Keratinocyte (primary cell): ENCODE measurements at places on chromosomes 16 and 17.

- H3K36me3 ChIP-seq: no peaks in the 10 kb centered on the region
- H3K4me1 ChIP-seq: no peaks in the 10 kb centered on the region
- no peak overlapping the region for H3K27ac ChIP-seq
- DNase-seq: no peak
Observed at GRCh38 chr16:79560923-79561322, 39.6 kb downstream of the MAF start.

DNA sequence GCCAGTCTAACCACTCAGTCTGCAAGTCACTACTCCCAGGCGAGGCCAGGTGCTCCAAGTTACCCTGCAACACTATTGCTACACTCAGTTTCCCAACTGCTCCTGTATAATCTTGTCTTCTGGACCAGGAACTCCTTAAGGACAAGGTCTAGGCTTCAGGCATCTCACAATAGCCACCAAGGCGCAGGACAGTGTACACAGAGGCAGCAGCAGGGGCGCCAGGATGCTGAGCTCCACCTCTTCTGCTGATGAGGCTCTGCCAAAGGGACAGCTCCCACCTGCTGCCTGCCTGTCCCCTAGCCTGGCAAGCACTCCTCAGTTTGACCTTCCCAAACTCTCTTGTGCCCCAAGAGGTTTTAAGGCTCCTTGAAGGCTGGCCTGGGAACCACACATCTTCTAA, 3.4 kb downstream of the SLC25A11 start:
- H3K36me3 ChIP-seq: peaks cover 10% of the 10 kb centered on the region
- no peak overlapping the region for H3K4me3 ChIP-seq
- DNase-seq: no peak
- H3K27ac ChIP-seq: no peak overlapping the region
- peaks cover 16% of the 10 kb centered on the region for H3K4me1 ChIP-seq

DNA sequence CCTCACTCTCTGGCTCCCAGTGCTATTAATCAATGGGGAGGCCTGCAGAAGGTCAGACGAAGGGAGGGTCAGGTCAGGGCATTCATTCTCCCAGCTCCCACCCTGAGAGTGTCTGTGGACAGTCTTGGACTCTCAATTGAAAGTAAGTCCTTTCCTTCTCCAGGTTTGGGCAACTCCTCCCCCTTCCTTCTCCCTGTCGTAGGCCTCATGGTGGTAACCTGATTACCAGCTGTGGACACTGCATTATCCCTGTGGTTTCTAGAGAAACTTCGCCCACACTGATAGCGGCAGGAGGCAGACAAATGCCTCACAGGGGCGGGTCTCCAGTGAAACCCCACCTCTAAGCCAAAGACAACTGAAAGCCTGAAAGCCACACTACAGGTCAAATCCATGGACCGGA, 57.7 kb upstream of the SLC25A19 start:
- H3K27me3 ChIP-seq: no peaks in the 10 kb centered on the region
- H3K27ac ChIP-seq: no peak overlapping the region
- H3K4me3 ChIP-seq: no peak overlapping the region
- peaks cover 1% of the 10 kb centered on the region for H3K36me3 ChIP-seq
- no peak for DNase-seq

GRCh38 chr17:29378500-29378899, 11.7 kb upstream of the TAOK1 start:
- no peak overlapping the region for H3K27ac ChIP-seq
- no peaks in the 10 kb centered on the region for H3K36me3 ChIP-seq
- H3K4me1 ChIP-seq: peaks cover 5% of the 10 kb centered on the region
- no peaks in the 10 kb centered on the region for H3K27me3 ChIP-seq
- H3K4me3 ChIP-seq: no peak overlapping the region

DNA sequence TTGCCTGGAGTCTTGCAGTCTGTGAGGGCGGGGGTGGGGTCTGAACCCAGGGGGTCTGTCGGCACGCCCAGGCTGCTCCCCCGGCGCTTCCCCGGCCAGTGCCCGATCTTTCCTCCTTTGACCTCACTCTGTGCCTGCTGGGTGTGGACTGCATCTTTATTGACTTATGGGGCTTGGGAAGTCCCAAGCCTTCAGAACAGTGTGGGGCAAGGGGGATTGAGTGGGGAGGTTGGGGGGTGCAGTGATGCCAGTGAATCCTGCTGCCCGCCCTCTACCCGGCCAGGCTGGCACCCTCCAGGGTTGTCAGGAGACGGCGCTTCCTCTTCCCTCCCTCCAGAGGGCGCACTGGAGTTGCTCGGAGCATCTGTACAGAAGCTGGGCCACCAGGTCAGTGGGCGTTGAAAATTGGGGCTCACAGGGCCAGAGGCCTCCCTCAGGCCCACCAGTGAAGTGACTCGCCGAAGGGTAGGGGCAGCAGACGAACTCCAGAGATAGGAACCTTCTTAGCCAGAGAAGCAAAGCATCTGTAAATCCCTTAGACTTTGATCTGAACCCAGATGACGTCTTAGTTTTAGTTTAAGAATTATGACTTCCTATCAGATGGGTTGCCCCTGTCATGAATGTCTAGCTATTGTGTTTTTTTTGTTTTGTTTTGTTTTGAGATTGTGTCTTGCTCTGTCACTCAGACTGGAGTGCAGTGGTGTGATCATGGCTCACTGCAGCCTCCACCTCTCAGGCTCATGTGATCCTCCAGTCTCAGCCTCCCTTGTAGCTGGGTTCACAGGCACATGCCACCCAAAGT, 184.8 kb upstream of the CIBAR2 start:
- H3K4me3 ChIP-seq: no peak overlapping the region
- H3K27ac ChIP-seq: no peak overlapping the region
- no peaks in the 10 kb centered on the region for H3K27me3 ChIP-seq

DNA sequence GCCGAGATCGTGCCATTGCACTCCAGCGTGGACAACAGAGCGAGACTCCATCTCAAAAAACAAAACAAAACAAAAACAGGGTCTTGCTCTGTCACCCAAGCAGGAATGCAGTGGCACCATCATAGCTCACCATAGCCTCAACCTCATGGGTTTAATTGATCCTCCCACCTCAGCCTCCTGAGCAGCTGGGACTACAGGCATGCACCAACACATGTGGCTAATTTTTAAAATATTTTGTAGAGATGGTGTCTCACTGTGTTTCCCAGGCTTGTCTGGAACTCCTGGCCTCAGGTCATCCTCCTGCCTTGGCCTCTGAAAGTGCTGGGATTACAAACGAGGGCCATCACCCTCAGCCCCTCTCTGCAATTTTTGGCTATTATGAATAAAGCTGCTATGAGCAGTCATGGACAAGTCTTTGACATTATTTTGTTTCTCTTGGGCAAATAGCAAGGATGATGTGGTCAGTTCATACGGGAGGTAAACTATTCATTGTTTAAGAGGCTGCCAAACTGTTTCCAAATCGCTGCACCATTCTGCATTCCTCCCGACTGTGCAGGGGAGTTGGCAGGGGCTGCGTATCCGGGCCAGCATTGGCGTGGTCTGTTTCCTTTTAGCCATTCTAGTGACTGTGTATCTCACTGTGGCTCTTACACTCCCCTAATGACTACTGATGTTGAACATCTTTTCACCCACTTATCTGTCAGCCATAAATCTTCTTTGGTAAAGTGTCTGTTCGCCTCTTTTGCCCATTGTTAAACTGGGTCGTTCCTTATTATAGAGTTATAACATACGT, 21.1 kb downstream of the EIF4A3 start:
- H3K27me3 ChIP-seq: no peaks in the 10 kb centered on the region
- H3K36me3 ChIP-seq: no peaks in the 10 kb centered on the region
- H3K4me3 ChIP-seq: no peak overlapping the region
- no peak overlapping the region for H3K27ac ChIP-seq
